ENCODE measurements at places on chromosomes 1 and 21. TPM values are rescaled to one million over a fixed set of nuclear protein-coding genes. Genes with fewer than 3 reads are reported as not detected.

The TRNP1 gene
- total RNA-seq, result 9.3 TPM

GRCh38 chr1:39898648-39899603 lies 2.8 kb downstream of the MYCL start:
- peaks cover 10% of the 10 kb centered on the region for H3K36me3 ChIP-seq
- peak overlapping the region; percentile 10 for H3K4me3 ChIP-seq
- H3K4me1 ChIP-seq, result peaks cover 50% of the 10 kb centered on the region
- DNase-seq, result no peak
- H3K27me3 ChIP-seq, result peaks cover 7% of the 10 kb centered on the region

DNA sequence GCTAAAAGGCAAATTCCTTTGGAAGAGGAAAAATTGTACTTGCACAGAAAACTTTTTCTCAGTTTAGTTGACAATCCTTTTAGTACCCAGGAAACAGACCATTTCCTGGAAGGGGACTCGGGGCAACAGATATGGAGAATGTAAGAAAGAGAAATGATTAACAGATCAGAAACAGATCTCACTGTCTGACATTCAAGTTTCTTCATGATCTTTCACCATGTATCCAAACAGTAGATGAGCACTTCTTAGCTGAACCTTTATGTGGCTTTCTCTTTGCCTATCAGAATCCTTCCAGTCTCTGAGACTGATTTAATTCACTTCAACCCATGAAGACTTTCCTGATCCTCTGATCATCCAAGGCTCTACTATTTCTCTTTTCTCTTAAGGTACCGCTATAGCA lies 2.7 kb downstream of the TTLL7 start:
- DNase-seq, result no peak
- no peaks in the 10 kb centered on the region for H3K36me3 ChIP-seq
- no peaks in the 10 kb centered on the region for H3K4me1 ChIP-seq
- no peak overlapping the region for H3K4me3 ChIP-seq
- H3K27me3 ChIP-seq, result no peaks in the 10 kb centered on the region
- H3K27ac ChIP-seq, result no peak overlapping the region

DNA sequence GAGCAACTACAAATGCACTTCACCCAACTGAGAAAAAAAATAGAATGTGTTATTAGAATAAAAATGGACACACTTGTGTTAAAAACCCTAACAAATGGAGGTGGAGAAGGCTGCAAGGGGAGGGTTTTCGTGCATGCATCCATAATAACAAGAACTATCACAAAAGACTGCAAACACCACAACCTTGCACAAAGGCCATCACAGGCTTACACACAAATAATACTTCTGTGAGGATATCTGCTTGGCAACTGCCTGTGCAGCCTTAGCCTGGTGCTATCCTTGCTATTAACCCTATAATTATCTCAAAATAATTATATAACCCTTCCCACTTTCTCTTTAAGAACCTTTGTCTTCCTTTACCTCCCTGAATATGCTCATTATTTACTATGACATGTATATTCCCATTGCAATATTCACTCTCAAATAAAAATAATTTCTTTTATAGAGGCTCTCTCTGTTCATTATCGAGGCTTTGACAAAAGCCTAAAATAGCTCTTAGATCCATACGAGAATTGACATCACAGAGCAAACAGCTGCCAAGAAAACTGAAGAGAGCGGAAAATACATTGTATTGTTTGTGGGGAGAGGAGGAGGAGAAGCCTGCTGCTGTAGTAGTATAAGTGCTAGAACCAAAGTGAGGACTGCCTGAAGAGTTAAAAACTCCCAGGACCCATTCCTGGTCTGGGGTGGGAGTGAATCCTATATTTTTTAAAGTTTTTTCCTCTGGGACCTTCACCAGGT lies 1768.7 kb downstream of the BRINP3 start:
- no peaks in the 10 kb centered on the region for H3K27me3 ChIP-seq
- no peaks in the 10 kb centered on the region for H3K36me3 ChIP-seq
- H3K4me3 ChIP-seq, result no peak overlapping the region
- DNase-seq, result no peak

DNA sequence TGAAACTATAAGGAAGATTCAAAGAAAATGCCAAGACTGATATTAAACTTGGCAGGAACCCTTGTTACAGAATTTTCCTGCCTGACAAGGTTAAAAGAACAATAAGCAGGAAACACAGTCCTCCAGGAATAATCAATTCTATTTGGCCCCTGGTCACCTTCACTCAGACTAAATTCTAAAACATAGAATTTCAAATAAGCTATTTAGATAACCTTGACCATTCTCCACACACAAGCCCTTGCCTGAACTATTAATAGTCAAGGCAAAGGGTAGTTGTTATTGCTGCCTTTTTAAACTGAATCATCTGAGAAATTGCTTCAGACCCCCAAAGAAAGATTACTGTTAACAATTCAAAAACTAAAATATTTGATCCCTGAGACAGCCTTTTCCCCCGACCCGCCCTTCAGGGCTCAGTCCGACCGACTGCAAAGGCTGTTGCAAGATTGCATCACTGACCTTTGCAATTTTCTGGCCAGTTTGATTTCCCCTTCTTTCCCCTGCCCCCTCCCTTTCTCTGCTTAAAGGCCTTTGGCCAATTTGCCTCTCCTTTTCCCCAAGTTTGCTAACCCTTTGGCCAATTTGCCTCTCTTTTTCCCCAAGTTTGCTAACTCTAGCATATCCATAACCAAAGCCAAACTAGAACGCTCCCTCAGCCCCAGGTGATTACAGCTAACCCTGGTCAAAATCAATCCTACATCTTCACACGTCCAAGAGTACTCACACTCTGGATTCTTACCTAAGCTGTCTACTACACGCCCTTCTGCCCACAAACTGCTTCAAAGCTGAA lies 1.4 kb upstream of the G0S2 start:
- no peak overlapping the region for H3K27ac ChIP-seq
- H3K27me3 ChIP-seq, result peaks cover 4% of the 10 kb centered on the region
- no peak overlapping the region for H3K4me3 ChIP-seq
- no peaks in the 10 kb centered on the region for H3K36me3 ChIP-seq

DNA sequence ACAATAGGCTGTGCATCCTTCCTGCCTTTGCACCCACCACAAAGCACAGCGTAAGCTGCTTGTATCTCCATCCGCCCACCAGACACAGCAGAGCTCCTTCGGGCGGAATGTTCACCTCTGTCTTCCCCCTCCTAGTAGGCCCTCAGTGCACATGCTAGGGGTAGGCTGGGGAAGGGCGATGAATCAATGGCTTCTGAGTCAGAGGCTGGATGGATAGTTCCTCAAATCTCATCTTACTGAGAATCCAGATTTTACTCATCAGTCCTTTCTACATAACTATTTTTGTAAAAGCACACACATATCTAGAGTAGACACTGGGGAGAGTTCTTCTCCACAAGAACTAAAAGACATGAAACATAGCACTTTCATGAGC lies 73.8 kb downstream of the BCAR3 start:
- DNase-seq, result no peak
- no peak overlapping the region for H3K27ac ChIP-seq
- H3K36me3 ChIP-seq, result no peaks in the 10 kb centered on the region
- H3K4me1 ChIP-seq, result peaks cover 22% of the 10 kb centered on the region
- H3K4me3 ChIP-seq, result no peak overlapping the region

- peak overlapping the region; percentile 77 for H3K27ac ChIP-seq
- H3K4me1 ChIP-seq, result peaks cover 53% of the 10 kb centered on the region
- DNase-seq, result peak; percentile 88
- H3K36me3 ChIP-seq, result peaks cover 3% of the 10 kb centered on the region
- no peak overlapping the region for H3K4me3 ChIP-seq
These were observed 45.7 kb downstream of the ATP2B4 start for GRCh38 chr1:203672346-203672745.

GRCh38 chr1:110258734-110259133 lies 48.6 kb downstream of the KCNC4 start:
- H3K27ac ChIP-seq, result no peak overlapping the region
- DNase-seq, result no peak
- H3K4me1 ChIP-seq, result peaks cover 26% of the 10 kb centered on the region
- no peak overlapping the region for H3K4me3 ChIP-seq
- no peaks in the 10 kb centered on the region for H3K27me3 ChIP-seq

The PCSK9 gene
- total RNA-seq, result 1.5 TPM

DNA sequence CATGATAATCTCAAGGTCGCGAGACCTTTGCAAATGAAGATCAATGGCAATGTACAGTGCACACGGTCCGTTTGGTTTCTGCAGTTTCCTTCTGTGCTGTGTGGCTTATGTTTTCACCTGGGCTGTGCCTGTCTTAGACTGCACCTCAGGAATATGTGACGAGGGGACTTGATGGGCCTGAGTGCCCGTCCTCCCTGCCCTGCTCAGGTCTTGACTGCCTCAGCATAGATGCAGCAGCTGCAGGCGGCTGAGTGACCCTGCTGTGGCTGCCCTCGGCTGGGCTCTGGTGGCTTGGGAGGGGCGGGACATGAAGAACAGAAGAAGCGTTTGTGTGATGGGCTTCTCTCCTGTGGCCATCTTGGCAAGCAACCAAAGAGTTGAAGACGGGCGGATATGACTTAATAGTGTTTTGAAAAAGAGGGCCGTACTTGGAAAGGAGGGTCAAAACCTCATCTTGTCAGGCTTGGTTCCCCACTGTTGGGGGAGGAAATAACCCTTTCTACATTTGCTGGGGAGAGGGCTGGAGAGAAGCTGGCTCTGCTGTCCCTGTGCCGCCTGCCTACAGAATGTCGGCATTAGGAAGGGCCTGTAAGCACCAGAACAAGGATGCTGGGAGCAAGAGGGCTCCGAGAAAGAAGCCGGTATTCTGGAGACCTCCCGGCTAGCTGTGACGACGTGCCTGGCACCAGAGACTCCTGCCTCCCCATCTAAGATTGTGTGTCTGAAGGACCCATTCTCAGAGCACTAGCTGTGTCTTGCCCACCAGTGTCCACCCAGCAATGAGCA lies 7.1 kb downstream of the MYBPHL start:
- peak overlapping the region; percentile 93 for H3K27ac ChIP-seq
- peaks cover 48% of the 10 kb centered on the region for H3K4me1 ChIP-seq
- H3K36me3 ChIP-seq, result no peaks in the 10 kb centered on the region
- DNase-seq, result peak; percentile 50
- no peak overlapping the region for H3K4me3 ChIP-seq

- no peak overlapping the region for H3K27ac ChIP-seq
- H3K4me3 ChIP-seq, result no peak overlapping the region
- H3K36me3 ChIP-seq, result no peaks in the 10 kb centered on the region
- no peak for DNase-seq
- H3K27me3 ChIP-seq, result no peaks in the 10 kb centered on the region
These were observed 371.3 kb downstream of the VAV3 start for GRCh38 chr1:107593501-107594209.

DNA sequence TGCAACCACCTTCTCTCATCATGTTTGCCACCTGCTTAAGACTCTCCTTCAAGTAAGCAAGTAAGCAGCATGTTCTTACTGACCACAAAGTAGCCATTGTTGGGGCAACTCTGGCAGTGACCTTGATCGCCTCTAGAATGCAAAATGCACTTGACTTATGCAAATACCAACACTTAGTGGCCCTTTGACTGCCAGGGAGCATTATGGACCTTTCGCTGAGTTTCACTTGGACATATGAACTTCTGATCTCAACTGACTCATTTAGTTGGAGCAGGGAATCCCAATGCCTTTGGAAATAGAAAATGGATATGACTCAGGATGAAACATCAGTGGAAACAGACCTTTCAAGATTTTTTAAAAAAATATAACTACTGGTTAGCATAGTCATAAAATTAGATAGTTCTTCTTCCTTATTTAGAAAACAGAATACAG lies 6.1 kb upstream of the PLA2G5 start:
- DNase-seq, result no peak
- H3K4me3 ChIP-seq, result no peak overlapping the region
- no peak overlapping the region for H3K27ac ChIP-seq
- H3K27me3 ChIP-seq, result no peaks in the 10 kb centered on the region
- no peaks in the 10 kb centered on the region for H3K4me1 ChIP-seq

DNA sequence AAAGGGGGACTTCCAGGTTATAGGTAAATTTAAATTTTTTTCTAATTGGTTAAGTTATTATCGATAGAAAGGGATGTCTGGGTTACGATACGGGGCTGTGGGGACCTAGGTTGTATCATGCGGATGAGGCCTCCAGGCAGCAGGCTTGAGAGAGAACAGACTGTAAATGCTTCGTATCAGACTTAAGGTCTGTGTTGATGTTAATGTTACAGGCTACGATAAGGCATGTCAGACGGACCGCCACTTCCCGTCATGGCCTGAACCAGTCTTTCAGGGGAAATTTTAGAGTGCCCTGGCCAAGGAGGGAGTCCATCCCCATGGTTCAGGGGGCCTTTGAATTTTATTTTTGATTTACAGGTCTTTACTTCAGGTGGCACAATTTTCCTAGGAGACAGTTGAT lies 16.7 kb downstream of the ABCG1 start:
- no peak overlapping the region for H3K4me3 ChIP-seq
- no peaks in the 10 kb centered on the region for H3K27me3 ChIP-seq
- H3K36me3 ChIP-seq, result peaks cover 2% of the 10 kb centered on the region

DNA sequence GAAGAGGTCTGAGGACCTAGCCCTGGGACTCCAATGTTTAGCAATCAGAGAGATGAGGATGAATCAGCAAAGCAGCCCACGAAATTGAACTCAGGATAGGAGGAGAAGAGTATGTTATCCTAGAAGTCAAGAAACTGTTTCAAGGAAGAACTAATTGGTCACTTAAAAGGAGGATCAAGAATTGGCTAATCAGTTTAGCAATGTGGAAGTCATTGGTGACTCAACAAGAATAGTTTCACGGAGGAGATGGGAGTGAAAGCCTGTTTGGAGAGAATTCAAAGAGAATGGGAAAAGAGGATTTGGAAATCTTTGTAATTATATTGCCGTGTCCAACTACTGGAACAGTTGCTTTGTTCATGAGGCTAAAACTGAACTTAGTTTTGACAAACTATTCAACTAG lies 7.4 kb downstream of the HMCN1 start:
- H3K27me3 ChIP-seq, result no peaks in the 10 kb centered on the region
- H3K36me3 ChIP-seq, result no peaks in the 10 kb centered on the region
- H3K27ac ChIP-seq, result no peak overlapping the region
- no peak overlapping the region for H3K4me3 ChIP-seq
- no peak for DNase-seq
- H3K4me1 ChIP-seq, result no peaks in the 10 kb centered on the region

GRCh38 chr1:60245324-60245723 lies 171.8 kb upstream of the C1orf87 start:
- no peaks in the 10 kb centered on the region for H3K4me1 ChIP-seq
- no peak overlapping the region for H3K4me3 ChIP-seq

DNA sequence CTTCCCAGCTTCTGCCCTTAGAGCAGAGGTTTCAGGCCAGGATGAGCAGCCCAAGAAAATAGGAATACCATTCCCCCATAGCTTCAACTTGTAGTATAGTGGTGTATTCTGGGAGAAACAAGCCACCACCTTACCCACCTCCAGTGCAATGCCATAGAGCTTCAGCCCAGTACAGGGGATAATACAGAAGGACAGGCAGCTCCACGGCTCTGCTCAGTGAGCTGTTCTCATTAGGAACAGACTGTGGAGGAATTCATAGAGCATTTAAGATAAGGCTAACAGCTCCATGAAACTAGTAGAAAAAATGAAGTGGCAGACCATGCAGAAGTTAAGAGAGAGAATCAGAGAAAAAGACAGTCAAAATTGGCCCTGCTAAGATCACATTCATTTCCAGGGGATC lies 294.7 kb upstream of the POGK start:
- no peak overlapping the region for H3K4me3 ChIP-seq
- no peaks in the 10 kb centered on the region for H3K36me3 ChIP-seq
- no peaks in the 10 kb centered on the region for H3K4me1 ChIP-seq
- DNase-seq, result no peak
- H3K27me3 ChIP-seq, result no peaks in the 10 kb centered on the region

GRCh38 chr1:28161751-28162150 lies 14.7 kb downstream of the PTAFR start:
- H3K27ac ChIP-seq, result no peak overlapping the region
- no peaks in the 10 kb centered on the region for H3K27me3 ChIP-seq
- no peak for DNase-seq
- no peak overlapping the region for H3K4me3 ChIP-seq

The IRF6 gene
- total RNA-seq, result 2.8 TPM

The SLAMF9 gene
- total RNA-seq, result not detected

The RIPPLY3 gene
- total RNA-seq, result 0.39 TPM

The ST6GALNAC5 gene
- 21.3 TPM for total RNA-seq

Data from spinal cord (tissue), 10 donors.